ENCODE measurements at places on chromosomes 4 and X.

DNA sequence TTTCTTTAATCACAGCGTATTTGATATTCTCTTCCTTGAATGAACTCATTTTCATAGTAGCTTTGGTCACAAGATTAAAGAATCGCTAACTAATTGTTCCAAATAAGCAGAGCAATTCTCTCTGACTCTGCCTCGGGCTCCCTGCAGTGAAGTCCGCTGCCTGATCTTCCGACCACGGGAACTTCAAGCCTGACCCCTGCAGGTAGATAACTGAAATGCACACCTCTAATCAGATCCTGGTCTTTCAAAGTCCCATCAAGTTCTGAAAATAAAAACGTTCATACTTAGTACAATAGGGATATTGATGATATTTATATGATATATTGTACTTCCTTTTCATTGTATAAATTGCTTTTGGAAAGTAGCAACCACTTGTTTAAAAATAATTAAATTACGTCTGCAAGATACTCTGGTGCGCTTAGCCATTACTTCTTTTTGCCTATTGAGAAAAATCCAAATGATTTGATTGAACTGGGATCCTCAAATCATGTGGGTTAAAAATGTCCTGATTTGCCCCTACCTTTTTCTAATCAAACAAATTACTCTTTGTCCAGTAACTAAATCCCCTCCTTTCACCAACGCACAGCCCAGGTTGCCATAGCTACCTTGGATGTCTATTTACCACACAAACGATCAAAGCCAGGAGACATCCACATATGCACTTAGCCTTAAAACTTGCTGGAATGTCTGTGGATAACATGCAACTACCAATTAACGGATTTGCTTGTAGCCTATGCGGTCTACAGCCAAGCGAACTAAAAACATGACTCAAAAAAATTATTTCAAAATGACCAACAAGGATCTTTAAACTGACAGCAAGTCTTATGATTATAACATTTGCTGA, 4.2 kb downstream of the MID1 start:
- peak; percentile 3 for DNase-seq

DNA sequence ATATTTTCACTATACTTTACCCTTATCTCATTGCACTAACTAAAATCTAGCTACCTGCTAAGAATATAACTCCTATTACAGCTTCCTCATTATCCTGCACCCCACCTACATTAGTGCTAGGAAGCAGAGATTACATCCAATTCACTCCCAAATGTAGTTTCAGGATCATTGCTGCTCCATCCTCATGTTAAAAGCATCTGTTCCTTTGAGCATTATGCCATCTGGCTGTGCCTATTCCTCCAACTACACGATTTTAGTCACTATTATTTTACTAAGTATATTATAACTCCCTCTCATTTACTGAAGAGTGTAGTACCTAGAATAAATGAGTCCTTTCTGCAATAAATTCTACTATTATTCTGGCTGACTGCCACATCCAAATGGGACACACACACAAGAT, 1586.9 kb downstream of the TECRL start:
- DNase-seq, result no peak

DNA sequence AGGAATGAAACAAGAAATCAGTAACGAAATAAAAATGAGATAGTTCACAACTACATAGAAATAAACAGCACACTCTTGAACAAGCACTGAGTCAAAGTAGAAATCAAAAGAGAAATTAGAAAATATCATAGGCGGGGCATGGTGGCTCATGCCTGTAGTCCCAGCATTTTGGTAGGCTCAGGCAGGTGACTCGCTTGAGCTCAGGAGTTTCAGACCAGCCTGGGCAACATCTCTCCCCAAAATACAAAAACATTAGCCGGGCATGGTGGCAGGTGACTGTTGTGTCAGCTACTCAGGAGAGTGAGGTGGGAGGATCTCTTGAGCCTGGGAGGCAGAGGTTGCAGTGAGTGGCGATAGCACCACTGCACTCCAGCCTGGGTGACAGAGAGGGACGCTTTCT, 714.4 kb downstream of the GLUD2 start:
- DNase-seq, result no peak

DNA sequence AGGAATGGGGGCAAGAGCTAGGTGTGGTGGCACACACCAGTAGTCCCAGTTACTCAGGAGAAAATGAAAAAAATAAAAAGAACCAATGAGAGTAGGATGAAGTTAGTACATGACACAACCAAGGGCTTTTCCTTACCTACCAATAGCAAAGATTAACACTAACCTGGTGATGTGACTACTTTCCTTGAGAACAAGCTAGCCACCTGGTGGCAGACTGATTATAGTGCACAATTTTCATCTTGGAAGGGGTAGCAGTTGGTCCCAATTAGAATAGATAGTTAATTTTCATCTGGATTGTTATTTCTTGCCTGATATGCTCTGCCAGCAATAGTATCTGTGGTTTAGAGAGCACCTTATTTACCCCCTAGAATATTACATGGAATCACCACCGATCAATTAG, 1216.8 kb upstream of the PABPC4L start:
- DNase-seq, result no peak

DNA sequence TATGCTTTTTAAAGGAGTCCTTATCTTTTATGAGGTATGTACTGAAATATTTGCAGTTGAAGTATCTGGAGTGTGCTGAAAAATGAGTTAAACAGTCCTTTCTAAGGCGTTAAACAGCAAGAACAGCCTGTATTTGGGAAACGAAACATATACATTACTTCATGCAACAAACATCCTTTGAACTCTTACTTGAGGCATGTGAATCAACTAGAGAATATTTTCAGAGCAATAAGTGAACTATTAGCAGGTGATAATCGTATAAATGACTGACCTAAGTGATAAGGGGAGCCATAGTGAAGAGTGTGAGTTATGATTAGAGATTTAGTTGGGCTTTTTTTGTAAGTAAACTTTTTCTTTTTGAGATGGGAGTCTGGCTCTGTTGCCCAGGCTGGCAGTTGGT, 45.9 kb upstream of the RHOH start:
- no peak for DNase-seq

- no peak for DNase-seq
Measured at GRCh38 chr4:85496933-85497332, 22.0 kb downstream of the ARHGAP24 start.

- no peak for DNase-seq
Measured at GRCh38 chrX:74467656-74468055, 46.4 kb downstream of the SLC16A2 start.
